ENCODE measurements at places on chromosomes 11 and 22. TPM values are rescaled to one million over a fixed set of nuclear protein-coding genes. Genes with fewer than 3 reads are reported as not detected.

- DNase-seq, result no peak
Measured at GRCh38 chr11:122337704-122338103, 221.7 kb upstream of the BLID start.

- no peak for DNase-seq
Measured at GRCh38 chr22:49658902-49659280, 168.8 kb downstream of the BRD1 start.

DNA sequence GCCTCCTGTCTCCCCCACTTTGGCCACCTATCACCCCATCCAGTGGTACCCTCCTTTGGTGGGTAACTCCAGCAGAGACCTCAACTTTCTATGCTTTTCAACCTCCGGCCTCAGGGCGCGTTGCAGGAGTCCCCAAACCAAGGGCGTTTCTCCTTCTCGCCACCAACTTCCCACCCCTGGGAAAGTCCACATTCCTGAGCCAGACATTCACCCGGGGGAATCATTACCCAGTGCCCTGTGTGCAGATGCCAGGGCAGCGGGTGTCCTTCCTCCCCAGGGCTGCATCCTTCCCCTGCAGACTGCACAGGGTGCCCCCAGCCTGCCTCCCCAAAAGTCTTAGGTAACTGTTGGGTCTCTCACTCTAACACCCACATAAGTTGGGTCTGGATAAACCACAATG lies 26.4 kb downstream of the MYEOV start:
- DNase-seq, result no peak

DNA sequence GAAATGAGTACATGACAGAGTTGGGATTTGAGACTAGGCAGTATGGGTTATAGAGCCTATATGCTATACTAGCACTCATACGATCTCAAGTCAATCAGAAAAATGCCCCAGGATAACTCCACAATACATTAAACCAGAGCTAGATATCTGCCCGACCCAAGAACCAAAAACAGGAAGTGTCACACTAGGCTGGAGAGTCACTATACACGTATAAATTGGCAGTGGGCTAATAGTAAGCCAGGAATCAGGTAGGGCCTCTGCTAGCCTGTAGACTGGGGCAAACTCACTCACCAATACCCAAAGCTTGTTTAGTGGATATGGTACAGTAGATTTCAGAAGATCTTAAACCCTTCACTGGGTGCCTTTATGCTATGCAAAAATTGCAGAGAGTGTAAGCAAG lies 16.2 kb upstream of the EIF4G2 start:
- DNase-seq, result no peak

- DNase-seq, result no peak
Measured at GRCh38 chr11:112615238-112615637, 346.0 kb upstream of the NCAM1 start.

DNA sequence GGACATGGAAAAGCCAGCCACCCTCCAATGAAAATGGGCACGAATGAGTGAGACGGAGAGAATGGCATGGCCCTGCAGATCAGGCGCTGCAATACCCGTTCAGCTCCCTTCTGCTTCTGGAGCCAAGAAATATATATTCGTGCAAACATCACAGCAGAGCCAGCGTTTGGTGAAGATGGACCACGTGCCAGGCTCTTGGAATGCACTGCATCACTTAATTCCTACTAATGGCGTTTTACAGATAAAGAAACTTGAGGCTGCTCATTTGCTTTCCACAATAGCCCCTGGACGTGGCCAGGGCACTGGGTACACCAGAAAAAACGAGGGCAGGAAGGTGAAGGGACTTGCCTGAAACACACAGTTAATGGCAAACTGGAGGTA lies 1.6 kb upstream of the FXYD2 start:
- DNase-seq, result no peak

DNA sequence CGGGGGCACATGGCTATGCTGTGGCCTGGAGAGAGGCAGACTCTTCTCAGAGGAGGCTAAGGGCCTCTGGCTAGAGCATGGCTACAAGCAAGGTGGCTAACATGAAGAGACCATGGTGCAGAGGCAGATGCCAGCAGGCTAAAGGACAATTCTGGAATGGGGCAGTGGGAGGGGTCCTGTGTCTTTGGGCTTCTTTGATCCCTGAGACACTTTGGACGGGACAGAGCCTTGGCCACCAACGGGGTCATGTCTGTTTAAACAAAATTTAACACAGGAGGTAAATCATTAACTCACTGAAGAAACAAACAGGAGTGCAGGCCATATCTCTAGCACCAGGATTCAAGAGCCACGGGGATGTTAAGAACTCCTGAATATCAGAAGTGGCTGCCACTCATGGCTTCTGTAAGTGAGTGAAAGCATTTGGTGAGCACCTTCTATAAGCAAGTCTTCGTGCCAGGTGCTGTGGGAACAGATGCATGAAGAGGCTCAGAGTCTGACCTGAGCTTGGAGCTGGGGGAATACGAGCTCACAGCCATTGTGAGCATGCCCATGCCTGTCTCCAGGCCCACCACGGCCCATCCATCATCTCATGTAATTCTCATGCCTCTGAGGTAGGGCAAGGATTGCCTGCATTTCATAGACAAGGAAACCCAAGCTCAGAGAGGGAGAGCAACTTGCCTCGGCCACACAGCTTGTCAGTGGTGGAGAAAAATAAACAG lies 18.3 kb upstream of the ZNRF3 start:
- DNase-seq, result no peak

DNA sequence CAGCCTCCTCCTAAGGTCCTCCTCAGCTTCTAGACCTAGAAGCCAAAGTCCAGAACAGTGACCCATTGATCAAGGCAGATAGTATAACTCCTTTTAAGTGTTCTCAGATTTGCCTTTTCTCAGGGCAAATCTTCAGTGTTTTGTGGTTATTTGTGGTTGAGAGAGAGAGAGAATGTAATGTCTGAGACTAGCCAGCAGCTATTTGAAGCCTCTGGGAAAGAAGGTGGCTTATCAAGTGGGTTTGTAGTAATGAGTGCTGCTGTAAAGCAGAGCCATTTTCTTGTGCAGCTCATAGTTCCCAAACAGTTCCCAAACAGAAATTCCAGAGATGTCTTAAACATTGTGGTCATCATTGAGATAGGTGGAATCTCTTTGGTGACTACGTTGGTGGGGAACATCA lies 89.5 kb downstream of the RNF169 start:
- DNase-seq, result no peak

GRCh38 chr11:77171254-77171653 lies 43.2 kb downstream of the MYO7A start:
- DNase-seq, result no peak

DNA sequence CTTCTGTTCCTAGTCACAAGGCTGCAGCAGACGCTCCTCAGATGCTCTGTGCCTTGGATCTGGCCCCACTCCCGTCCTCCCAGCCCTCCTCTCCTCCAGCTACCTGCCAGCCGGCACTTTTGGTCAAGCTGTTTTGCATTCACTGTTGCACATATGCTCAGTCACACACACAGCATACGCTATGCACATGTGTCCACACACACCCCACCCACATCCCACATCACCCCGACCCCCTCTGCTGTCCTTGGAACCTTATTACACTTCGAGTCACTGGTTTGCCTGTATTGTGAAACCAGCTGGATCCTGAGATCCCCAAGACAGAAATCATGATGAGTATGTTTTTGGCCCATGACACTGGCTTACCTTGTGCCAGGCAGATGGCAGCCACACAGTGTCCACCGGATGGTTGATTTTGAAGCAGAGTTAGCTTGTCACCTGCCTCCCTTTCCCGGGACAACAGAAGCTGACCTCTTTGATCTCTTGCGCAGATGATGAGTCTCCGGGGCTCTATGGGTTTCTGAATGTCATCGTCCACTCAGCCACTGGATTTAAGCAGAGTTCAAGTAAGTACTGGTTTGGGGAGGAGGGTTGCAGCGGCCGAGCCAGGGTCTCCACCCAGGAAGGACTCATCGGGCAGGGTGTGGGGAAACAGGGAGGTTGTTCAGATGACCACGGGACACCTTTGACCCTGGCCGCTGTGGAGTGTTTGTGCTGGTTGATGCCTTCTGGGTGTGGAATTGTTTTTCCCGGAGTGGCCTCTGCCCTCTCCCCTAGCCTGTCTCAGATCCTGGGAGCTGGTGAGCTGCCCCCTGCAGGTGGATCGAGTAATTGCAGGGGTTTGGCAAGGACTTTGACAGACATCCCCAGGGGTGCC lies 109.8 kb downstream of the BCR start:
- no peak for DNase-seq

DNA sequence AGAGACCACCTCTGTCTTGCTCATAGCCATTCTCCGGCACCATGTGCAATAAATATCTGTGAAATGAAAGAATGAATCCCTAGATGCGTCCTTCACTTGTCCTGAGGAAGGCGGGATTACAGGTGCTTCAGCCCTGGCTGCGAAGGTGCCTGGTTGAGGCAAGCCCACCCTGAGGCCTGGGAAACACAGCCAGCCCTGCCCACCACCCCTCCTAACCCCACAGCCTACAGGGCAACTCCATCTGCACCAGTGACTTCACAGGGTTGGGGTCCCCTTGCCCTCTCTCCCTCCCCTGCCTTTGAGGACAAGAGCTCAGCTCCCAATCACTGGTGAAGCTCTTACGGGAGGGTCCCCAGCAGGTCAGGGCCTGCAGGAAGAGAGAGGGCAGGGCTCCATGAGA lies 17.5 kb upstream of the SCGB1A1 start:
- DNase-seq, result no peak

DNA sequence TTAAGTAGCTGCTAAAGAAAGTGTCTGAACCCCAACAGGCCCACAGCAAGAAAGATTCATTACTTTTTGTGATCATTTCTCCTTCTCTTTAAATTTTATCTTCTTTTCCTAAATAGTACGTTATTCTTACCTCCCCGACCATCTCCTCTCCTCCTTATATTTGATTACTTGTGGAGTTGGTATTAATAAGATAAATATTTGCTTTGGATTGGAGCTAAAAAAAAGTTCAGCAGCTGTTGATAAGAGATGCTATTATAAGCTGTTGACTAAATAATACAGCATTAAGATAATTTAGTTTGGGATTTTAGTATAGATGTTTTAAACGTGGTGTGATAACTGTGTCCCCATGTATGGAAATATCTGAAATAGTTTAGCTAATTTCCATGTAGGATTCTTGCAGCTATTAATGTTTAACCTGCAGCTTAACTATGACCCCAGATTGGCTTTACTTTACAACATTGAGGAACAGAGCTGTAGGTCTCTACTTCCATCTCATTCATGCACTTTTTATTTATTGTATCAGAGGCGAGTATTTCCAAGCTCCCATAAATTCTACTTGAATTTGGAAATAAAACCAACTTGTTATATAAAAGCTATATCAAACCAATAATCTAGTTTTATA lies 37.8 kb downstream of the ZNF143 start:
- DNase-seq, result no peak

GRCh38 chr11:64485074-64485473 lies 105.9 kb upstream of the SLC22A12 start:
- no peak for DNase-seq

- no peak for DNase-seq
Measured at GRCh38 chr22:32810555-32811133, 9.1 kb downstream of the TIMP3 start.

DNA sequence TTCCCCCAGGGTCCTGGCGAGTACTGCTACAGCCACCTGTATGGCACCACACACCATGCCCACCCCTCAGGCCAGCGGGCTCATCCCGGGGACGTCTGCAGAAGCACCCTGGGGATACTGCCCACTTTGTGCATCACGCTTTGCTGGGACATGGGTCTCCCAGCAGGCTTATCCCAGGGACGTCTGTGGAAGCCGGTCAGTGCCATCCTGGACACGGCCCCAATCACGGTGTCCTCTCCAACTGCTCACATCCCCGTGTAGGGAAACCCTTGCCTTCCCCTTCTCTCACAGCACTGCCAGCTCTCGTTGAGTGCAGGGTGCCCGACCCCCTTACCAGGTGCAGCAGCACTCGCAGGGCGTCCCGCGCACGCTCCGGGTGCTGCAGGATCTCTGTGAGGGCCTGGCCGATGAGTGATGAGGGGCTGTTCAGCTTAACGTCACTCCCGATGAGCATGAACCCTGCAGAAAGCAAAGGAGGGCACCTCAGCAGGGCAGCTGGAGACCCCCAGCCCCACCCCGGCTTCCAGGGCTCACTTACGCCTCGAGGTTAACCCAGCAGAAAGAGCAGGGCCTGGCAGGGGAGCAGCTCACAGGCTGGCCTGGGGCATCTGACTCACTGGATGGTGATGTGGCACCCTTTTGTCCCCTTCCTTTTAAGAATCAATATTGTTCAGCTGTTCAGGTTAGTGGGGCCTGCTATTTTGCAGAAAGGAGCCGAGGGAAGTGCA lies 76.9 kb upstream of the PITPNB start:
- DNase-seq, result no peak

DNA sequence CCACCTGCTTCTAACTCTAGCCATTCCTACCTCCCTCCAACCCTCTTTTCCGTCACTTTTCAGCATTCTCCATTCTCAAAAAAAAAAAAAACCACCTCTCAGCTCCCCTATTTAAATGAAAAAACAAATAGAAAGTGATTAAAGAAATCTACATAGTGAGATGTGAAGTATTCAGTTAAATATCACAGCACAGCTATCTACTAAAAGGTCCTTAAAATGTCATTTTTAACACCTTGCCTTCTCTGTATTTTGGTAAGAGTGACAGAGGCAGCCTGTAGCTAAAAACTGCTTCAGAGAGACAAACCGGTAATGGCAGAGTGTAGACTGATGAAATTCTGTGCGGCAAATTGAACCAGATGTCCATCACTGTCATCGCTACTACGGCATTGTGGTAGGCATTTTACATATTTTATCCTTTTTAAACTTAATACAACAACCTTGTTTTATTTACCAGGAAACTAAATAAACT lies 346 bp upstream of the ALG9 start:
- no peak for DNase-seq

Gene PICALM
- 128 TPM for total RNA-seq

Gene NCR3LG1
- total RNA-seq, result 2.6 TPM

Gene CSF2RB
- 1.5 TPM for total RNA-seq

Gene PTPN5
- total RNA-seq, result 0.95 TPM

Gene OR8G1
- total RNA-seq, result not detected

Measured in esophagus squamous epithelium (tissue), 5 donors.